NCI-H187 (cell line): ENCODE measurements at places on chromosomes 5 and 9.

- no peak for DNase-seq
Measured at GRCh38 chr9:109276469-109277440, 44.1 kb downstream of the EPB41L4B start.

DNA sequence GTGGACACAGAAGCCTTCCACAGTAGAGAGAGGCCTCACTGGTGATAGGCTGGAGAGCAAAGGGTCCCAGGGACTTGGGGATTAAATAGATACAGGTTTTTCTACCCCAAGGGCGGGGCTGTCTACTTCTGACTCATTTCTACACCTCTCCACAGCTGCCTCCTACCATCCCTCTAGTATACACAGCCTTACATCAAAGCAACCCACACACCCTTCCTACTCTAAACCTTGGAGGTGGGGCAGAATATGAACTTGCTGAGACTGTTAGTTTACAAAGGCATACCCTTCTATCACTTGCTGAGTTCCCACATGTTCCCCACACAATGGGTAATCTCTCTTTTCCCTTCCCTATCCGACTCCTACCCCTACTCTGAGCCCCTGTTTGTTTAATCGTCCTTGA is 19.9 kb upstream of the PCA3 start:
- no peak for DNase-seq

- DNase-seq, result no peak
Measured at GRCh38 chr5:58072300-58072965, 387.5 kb downstream of the PLK2 start.

- no peak for DNase-seq
Measured at GRCh38 chr9:8429768-8430167, 630.2 kb upstream of the DMAC1 start.

- no peak for DNase-seq
Measured at GRCh38 chr5:151495320-151495719, 47.9 kb downstream of the SLC36A1 start.

GRCh38 chr9:4615251-4615650 is 46.8 kb upstream of the PLPP6 start:
- no peak for DNase-seq

DNA sequence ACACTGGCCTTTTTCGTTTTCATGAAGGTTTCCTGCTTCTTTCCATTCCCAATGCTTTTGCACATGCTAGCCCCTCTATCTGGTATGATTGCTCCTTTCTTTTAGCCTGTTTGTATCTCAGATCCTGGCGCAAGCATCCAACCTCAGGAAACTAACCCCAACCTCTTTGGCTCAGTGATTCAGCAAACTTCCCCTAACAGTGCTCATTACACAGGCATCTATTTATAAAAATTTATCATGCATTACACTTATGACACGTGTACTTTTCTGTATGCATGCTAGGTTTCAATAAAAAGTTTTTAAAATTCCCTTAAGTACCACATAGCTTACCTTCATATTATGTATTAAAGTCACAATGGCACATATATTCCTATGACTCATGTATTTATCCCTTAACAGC is 218.9 kb downstream of the EPB41L4A start:
- DNase-seq, result no peak

DNA sequence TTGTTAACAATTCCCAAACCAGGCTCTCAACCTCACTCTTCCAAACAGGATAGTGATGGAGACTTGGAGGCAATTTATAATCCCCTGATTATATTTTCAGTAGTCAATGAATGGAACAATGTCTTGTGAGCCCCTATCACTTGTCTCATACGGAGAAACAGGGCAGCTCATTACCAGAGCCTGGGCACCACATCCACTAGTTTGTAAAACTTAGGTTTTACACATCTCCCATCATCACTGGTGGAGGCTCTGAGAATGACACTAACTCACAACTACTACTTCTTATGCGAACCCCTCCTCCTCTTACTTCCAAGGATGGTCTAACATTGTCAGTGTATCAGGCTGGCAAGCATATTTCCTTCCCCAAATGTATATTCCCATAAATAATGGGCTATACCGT is 253.7 kb downstream of the EPB41L4A start:
- DNase-seq, result no peak

DNA sequence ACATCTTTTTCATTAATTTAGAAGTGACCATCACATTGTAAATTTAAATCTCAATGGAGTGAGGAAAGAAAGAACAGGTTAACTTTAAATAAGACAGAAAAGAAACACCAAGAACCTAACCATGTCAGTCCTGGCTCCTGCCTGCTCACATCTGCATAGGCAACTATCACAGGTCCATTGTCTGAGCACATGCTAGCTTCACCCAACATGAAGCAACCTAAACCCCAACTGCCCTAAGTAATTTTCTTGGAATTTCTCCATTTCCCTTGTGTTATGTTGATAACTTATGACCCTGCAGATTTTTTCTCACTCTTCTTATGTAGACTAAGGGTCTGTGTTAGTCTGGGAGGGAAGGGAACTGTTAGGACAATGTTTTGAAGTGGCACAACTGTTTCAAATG is 2205.8 kb upstream of the ACO1 start:
- no peak for DNase-seq

DNA sequence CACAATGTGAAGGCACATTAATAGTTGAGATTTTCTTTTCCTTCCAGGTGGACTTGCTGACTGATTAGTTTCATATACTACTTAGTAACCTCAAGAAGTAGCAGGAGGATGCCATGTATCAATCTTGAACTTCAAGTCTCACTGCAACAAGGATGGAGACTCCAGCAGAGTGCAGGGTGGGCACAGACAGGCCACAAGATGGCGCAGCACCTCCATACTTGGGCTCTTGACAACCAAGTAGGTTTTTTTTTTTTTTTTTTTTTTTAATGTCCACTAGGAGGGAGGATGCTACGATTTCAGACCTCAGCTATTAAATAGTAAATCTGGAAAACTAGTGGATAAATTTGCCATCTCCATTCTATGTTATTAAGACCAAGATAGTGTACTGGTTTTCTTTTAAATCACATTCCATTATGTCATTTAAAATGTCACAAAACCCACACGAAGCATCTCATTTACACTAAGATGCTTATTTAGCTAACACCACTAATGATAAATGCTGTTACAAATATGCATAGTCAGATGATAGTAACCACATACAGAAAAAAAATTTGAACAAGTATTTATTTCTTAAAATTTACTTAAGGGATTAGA is 58.6 kb downstream of the IL6ST start:
- DNase-seq, result peak; percentile 25

GRCh38 chr9:18427691-18428090 is 46.3 kb upstream of the ADAMTSL1 start:
- no peak for DNase-seq

DNA sequence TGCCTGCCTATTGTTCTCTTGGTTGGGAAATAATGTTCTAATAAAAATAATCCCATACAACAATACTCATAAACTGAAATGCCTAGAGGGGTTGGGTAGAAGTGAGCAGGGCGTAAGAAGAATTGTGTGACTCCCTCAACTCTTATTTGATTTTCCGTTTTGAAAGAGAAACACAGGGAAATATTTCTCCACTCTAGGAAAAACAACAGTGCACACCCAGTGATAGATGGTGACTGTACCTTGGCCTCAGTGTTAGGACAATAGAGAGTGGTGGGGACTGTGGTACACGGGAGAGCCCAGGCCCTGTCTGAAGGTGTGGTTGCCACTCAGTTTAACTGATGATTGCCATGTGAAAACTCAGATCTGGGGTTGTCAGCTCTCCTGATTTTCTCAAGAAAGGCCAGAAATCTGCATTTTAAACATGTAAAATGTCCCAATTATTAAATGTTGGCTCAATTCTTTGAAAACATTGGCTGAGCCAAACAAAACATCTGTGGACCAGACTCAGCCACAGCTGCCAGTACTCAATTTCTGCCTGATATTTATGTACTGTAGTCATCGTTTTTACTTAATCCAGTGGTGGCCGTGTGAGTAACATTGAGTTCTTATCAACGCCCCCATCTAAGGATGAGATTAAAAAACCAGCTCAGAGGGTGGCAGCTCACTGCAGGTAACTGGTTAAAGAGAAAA is 103.8 kb upstream of the ZNF618 start:
- no peak for DNase-seq

GRCh38 chr9:5425006-5425628 is 12.6 kb downstream of the PLGRKT start:
- no peak for DNase-seq

- no peak for DNase-seq
Measured at GRCh38 chr5:13956471-13956870, 12.0 kb upstream of the DNAH5 start.

- DNase-seq, result no peak
Measured at GRCh38 chr5:137621861-137622823, 113.7 kb downstream of the KLHL3 start.
